ENCODE measurements at places on chromosomes 2 and 18.
A peak's percentile ranks its signal among the peaks of the same experiment; 100 is the strongest.

GRCh38 chr18:63140038-63140450, 179.5 kb downstream of the BCL2 start:
- DNase-seq = no peak

GRCh38 chr18:7958081-7958896, 391.2 kb downstream of the PTPRM start:
- DNase-seq = no peak

DNA sequence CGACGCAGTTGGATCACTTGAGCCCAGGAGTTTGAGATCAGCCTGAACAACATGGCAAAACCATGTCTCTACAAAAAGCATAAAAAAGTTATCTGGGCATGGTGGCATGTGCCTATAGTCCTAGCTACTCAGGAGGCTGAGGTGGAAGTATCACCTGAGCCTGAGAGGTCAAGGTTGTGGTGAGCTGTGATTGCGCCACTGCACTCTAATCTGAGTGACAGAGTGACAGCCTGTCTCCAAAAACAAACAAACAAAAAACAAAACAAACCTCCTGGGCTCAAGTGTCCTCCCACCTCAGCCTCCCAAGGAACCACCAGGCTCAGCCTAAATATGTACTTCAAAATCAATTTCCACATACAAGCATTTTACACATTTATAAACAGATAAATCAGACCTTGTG, 83.8 kb downstream of the STRN start:
- no peak for DNase-seq

- DNase-seq = no peak
Measured at GRCh38 chr18:79924814-79925731, 26.4 kb downstream of the SLC66A2 start.

- no peak for DNase-seq
Measured at GRCh38 chr2:179853108-179853507, 8.3 kb downstream of the ZNF385B start.

GRCh38 chr2:156327835-156328695, 4.5 kb downstream of the NR4A2 start:
- DNase-seq = peak; percentile 18

GRCh38 chr18:13726972-13727331, 479 bp downstream of the RNMT start:
- DNase-seq = peak; percentile 24

- DNase-seq = no peak
Measured at GRCh38 chr2:122927710-122928557, 1097.2 kb upstream of the CNTNAP5 start.

GRCh38 chr2:141439524-141439923, 691.3 kb downstream of the LRP1B start:
- no peak for DNase-seq

- DNase-seq = no peak
Measured at GRCh38 chr2:137383391-137383790, 580.9 kb upstream of the HNMT start.

DNA sequence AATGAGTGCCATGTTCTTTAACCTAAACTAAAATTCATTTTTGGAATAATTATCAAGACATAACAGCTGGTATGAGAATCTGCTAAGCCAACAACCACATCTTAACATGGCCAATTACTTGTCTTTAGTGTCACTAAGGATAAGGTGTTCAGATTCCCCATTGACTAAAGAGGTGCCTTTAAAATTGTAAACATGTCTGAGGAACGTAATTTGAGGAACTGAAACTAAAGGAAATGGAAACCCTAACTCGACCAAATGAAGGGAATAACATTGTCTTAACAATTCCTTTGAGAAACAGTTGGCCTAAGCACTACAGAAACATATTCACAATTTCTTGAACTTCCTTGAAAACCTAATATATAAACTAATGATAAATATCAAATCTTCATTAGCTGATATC, 355.4 kb upstream of the GULP1 start:
- DNase-seq = no peak

- DNase-seq = peak; percentile 85
Measured at GRCh38 chr2:3223080-3223923, 154.3 kb downstream of the EIPR1 start.

DNA sequence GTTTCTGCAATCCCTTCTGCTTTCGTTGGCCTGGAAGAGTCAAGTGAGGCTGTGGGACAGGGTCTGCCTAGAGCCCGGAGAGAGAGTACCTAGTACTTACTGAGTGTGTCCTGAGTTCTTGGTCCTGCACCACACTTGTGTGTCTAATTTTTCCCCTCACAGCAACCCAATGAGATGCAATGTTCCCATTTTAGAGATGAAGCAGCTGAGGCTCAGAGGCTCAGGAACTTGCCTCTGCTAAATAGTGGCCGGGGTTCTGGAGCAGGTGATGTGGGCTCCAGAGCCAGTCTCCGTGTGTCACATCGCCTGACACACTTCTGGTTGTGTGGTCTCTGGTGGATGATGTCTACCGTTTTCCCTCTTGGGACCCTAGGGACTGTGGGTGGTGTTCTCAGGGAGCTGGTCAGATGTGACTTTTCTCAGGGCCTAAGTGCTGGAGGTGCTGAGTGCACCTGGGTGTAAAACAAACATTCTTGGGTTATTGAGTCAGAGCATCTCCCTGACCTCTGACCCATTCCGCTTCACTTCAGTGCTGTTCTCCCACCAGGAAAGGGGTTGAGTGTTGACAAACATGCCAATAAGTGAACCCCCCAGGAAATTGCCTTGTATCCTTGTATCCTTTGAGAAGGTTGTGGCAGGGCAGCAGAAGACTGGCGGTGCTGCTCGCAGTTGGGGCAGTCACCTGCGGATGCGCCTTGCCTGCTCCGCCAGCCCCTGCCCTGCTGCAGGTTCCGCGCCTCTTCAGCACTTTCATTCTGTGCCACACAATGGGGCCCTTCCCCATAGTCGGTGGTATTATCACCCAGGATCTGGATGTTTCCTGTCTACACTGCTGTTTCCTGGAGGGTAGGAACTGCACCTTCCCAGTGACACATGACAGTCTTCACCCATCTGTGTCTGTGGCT, 32.1 kb downstream of the HK2 start:
- no peak for DNase-seq

GRCh38 chr18:6683112-6683876, 46.2 kb upstream of the ARHGAP28 start:
- no peak for DNase-seq

GRCh38 chr2:149315461-149315860, 14.9 kb upstream of the LYPD6 start:
- DNase-seq = no peak

DNA sequence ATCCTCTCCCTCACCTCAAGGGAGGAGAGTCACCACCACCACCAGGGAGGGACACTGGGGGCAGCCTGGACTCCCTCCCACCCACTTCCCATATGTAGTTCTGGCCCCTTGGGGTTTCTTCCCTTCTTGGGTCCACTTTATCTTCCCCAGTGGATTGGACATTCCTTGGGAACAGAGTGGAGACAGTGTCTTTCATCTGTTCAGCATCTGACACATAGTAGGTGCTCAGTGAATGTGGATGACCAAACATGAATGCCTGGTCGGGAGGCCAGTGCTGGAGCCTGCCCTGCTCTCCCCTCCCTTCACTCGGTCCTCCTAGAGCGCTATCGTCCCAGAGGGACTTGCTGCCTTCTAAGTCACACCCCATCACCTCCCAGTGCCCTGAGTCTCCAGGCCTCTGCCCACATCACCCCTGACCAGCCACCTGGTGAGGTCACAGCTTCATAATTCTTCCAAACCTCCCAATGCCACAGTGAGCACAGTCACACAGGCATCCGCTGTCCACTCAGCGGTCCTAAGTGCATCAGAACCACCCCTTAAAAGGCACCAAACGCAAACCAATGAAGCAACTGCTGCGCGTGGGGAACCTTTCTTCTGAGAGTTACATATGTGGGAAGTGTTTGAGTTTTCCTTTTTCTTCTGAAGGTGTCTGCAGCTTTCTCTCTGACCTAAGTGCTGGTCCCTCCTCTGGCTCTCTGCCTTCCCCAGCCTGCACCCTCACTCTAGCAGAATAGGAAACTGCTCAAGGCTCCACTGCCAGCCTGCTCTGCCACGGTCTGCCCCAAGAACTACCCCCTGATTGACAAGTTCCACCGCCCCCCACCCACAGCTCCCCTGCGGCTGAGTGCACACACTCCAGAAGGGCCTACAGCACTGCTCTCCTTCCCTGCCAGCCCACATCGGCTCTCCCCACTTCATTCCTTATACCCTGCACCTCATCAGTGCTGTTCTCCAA, 7.2 kb upstream of the SFXN5 start:
- no peak for DNase-seq

DNA sequence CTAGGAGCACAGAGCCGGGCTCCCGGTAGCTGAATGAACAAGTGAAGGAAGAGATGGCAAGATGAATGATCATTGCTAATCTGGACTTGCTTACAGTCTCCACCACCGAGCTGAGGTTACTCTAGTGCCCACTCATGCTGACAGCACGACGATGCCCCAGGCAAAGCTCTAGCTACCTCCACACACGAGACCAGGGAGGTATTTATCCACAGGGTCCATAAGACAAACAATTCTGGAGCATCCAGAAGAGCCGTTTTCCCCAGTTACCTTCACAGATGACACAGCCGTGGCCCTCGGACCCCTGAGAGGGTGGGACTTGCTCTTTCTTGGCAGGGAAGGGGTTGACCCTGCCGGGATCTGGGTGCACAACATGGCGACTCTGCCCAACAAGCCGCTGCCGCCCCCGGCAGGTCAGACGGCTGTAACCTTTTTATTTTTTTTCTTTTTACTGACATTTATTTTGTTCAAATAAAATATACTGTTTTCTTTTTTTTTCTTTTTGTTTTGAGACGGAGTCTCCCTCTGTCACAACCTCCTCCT, 120.3 kb downstream of the PXDN start:
- DNase-seq = no peak

GRCh38 chr2:242019344-242019743, 149.8 kb downstream of the RTP5 start:
- no peak for DNase-seq

- DNase-seq = no peak
Measured at GRCh38 chr2:101508636-101509035, 33.7 kb upstream of the RFX8 start.

DNA sequence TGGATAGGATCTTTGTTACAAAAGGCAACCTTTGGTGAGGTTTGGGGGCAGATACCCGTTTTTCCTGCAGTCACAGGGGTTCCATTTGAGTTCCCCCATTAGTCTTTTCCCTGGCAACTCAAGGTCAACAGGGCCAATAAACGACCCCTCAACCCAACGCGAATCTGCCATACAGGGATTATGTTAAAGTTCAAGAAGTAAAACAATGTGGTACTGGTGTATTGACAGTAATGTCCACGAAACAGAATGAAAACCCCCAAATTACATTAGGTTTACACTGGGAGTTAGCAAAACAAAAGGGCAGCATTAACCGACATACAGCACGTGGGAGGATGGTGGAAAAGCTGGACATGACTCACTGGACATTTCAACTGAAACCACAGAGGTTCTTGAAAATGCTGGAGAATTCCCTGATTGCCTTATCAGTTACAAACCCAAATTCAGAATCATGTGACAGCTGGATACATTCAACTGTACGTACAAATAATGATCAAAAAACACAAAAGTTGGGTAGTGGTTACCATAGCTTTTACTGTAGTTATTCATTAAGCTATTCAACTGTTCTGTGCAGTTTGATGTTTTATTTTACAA, 4.9 kb upstream of the IMP4 start:
- DNase-seq = no peak

GRCh38 chr2:235638541-235639427, 144.9 kb downstream of the AGAP1 start:
- DNase-seq = no peak

DNA sequence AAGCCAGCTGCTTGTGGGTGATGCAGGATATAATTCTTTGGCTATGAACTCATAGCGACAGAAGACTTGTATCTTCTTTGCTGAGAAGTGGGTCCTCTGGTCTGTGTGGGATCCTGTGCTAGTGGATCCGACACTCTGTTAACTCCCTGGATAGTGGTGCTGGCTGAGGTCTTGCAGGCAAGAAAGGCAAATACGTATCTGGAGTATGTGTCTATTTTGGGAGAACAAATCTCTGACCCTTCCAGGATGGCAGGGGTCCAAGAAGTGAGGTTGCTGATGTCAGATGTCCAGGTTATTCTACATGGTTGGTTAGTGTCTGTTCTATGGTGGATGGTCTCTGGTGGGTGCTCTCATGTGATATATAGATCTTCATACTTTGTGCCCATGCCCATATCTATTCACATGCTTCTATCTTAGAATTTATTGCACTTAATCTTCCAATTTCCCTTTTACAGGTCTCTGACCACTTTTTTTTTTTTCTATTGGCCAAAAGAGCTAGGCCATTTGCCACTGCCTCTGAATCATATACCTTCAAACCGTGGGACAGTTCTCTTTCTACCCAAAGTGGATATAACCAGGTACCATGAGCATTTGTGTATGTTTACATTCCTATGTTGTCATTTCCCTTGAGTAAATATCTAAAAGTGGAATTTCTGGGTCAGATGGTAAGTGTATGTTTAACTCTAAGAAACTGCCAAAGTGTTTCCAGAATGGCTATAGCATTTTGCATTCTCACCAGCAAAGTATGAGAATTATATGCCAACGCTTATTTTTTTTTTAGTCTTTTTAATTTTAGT, 45.1 kb upstream of the RBMS1 start:
- DNase-seq = no peak

DNA sequence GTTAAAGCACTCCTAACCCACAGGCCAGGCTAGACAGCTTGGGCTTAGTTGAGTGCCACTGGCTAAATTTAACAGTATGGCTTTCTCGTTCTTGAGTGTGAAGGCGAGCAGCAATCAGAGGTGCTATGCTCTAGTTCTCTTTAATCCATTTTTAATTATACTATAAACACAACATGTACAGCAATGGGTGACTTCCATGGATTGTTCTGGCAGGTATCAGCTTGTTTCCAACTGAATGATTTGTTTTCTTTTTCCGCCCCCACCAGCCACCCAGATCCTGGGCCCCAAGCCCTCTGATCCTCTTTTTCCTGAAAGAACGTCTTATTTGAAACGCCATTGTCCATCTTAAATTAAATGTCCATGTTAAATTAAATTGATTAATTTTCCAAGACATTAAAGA, 244.8 kb downstream of the IKZF2 start:
- no peak for DNase-seq
